ENCODE measurements at places on chromosomes 2 and 18.

DNA sequence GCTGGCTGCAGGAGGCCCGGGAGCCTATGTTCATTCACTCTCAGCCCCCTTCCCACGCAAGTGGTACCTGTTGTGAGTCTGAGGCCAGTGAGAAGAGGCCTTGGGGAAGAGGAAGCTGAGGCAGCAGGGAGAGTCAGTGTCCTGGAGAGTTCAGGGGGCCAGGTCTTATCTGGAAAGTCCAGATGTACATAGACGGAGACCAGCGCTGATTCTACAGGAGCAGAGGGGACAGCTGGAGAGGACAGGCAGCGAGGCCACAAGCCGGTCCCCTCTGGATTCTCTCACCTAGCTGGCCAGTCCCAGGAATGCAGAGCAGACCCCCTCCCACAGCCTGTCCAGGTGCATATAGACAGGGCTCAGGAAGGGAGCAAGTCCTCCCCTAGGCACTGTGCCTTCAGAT lies 29.1 kb upstream of the SELENOI start:
- no peak for DNase-seq

DNA sequence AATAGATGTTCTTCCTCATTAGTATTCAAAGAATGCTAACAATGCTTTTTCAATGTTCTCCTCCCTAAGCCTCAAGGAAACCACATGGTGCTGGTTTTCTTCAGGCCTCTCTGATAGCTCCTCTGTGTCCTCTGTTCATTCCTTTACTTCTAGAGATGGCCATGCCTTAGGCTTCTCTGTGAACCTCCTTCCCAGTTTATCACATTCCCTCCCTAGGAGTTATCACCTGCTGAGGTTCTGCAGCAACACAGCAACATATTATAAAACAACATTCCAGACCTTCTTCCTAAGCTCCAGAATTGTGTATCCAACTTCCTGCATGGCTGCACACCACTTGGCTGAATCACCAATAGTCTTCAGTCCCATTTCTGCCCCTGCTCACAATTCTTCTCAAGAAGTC lies 325.5 kb downstream of the IRS1 start:
- DNase-seq = no peak

DNA sequence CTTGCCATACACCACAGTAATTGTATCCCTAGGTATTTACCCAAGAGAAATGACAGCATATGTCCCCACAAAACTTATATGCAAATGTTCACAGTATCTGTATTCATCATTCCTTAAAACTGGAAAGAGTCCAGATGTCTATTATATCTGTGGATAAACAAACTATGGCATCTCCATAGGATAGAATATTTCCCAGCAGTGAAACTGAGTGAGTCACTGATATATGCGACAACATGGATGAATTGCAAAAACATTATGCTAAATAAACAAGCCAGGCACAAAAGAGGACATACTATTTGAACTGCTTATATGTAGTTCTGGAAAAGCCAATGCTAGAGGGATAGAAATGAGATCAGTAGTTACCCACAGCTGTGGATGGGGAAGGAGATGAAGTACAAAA lies 359.4 kb upstream of the DSEL start:
- DNase-seq = no peak

DNA sequence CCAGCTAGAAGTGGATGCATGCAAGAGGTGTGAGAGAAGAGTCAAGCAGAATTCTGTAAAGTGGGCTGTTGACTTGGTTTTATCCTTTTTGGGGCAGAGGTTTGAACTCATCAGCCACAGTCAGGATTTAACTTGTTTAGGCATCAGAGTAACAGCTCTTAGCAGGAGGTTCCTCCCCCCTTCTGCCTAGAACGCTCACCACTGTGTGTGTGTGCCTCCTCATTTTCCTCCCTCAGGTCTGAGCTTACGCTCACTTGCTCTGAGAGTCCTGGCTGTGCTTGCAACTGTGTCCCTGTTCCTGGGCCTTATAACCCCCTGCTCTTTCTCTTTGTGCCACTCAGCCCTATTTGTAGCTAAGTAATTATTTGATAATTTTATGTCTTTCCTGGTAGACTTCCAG lies 167.9 kb downstream of the TMEM182 start:
- no peak for DNase-seq

- no peak for DNase-seq
Observed at GRCh38 chr2:223759569-223760430, 77.6 kb downstream of the AP1S3 start.

GRCh38 chr2:222651718-222652418 lies 4.0 kb downstream of the FARSB start:
- DNase-seq = no peak

- DNase-seq = no peak
Observed at GRCh38 chr2:219071131-219071816, 10.6 kb upstream of the IHH start.

DNA sequence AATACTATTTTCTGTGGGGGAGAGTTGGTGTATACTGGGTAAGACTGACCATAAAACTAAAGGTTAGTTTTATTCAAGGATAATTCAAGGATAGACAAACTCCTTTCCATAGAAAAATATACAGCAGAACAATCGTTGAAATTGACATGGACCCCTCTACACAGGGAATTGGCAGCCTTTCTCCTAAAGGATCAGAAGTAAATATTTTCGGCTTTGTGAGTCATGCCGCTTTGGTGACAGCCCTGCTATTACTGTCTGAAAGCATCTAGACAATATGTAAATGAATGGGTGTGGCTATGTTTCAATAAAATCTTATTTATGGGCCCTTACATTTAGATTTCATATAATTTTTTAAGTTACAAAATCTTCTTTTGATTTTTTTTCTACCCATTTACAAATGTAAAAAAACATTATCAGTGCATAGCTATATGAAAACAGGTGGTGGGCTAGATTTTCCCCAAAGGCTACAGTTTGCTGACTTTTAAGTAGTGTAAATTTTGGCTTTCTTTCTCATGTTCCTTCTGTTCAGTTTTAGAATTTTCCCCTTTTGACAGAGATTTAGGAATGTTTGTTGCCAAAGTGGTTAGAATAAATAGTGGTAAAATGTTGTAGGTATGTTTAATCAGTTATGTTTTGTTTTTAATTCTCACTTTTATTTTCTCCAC lies 270.6 kb downstream of the DCC start:
- no peak for DNase-seq

GRCh38 chr2:236866542-236867340 lies 218.9 kb upstream of the COPS8 start:
- DNase-seq = no peak

DNA sequence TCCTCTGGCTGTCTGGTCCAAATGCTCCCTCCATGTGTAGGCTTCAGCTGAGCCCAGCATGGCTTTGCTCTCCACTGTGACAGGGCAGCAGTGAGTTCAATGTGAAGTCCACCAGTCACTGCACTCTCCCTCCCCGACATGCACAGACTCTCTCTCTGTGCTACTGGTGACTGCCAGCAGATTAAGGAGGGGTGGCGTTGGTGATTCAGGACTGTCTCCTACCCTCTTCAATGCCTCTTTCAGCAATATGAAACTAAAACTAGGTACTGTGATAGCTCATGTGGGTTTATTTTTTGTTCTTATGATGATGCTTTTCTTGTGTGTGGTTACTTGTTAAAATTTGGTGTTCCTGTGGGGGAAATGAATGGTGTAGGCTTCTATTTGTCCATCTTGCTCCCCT lies 201.0 kb upstream of the RBMS1 start:
- no peak for DNase-seq

DNA sequence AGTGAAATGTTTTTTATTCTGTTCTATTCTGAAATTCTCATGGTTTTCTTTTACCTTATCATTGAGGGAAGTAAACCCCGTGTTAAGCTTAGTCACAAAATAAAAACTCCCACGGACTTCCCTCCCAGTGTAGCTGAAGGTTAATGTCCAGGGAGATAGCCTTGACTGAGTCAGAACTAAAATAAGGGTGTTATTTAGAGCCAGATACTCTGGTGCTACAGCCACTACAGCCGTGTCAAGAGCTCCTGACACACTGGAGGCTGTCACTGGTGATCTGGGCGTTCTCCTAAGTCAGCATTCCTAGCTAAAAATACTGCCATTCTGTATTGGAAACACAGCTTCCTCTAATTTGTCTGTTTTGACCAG lies 82.0 kb upstream of the RANBP2 start:
- no peak for DNase-seq
